ENCODE measurements at places on chromosomes 4 and X. TPM values are rescaled to one million over a fixed set of nuclear protein-coding genes. Genes with fewer than 3 reads are reported as not detected.

GRCh38 chr4:69122476-69122875 is 26.2 kb downstream of the UGT2B7 start:
- no peak for DNase-seq

DNA sequence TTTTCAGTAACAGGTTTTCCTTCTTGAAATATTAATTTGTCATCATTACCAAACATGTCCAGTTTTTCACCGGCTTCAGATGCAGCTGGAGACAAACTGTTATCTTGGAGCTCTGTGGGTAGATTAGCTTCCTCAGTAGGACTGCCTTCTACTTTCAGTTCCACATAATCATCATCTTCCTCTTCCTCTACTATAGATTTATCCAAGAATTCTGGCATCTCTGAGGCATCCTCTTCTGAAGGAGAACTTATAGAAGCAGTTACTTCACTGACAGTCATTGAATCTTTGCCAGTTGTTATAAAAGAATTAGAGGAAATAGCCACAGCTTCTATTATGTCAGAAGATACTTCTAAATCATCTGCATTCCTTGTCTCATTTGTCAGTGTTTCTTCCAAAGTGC is 162.9 kb downstream of the LRBA start:
- DNase-seq, result no peak

DNA sequence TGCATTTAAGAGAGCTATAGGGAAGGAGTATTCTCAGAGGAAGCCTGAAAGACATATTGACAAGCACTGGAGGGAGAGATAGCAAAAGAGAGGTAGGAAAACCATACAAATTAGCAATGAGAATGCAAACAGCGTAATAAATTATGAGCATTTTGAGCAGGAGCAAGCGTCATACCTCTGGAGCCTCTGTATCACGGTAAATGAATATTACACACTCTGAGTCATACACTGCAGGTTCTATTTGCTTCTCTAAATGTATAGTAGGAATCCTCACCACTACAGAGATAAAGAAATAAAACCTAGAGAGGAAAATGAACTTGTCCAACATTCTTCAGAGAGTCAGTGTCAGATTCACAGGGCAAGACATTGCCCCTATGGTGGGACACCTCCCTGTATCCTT is 46.4 kb upstream of the GABRE start:
- no peak for DNase-seq

- DNase-seq, result no peak
These were observed 75.2 kb downstream of the PAQR3 start for GRCh38 chr4:78863991-78864390.

Gene NRK
- not detected for total RNA-seq

- DNase-seq, result no peak
These were observed 54.0 kb downstream of the SLC9A7 start for GRCh38 chrX:46704767-46705386.

DNA sequence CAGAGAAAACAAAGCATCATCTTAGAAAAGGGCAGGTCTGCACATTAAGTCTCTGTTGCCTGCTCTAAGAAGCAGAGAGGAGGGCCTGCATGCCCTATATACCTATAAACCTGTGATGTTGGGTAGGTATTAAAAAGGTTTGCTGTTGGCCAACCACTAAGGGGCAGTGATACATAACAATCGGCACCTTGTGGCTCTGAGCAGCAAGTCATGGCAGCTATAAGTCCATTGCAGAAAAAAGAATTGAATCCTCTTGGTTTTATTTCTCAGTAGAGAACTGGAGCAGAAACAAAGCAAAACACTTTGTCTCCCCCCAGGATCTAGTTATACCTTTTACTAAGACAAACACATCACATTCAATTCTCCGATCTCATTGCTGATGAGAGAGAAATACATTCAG is 1364.4 kb downstream of the STIM2 start:
- no peak for DNase-seq

- DNase-seq, result no peak
These were observed 1.4 kb upstream of the LGI2 start for GRCh38 chr4:25032126-25032525.

GRCh38 chrX:70254063-70254400 is 6.0 kb downstream of the P2RY4 start:
- no peak for DNase-seq

Data from CD4-positive, alpha-beta memory T cell (primary cell).